ENCODE measurements at places on chromosomes 11 and 22.

DNA sequence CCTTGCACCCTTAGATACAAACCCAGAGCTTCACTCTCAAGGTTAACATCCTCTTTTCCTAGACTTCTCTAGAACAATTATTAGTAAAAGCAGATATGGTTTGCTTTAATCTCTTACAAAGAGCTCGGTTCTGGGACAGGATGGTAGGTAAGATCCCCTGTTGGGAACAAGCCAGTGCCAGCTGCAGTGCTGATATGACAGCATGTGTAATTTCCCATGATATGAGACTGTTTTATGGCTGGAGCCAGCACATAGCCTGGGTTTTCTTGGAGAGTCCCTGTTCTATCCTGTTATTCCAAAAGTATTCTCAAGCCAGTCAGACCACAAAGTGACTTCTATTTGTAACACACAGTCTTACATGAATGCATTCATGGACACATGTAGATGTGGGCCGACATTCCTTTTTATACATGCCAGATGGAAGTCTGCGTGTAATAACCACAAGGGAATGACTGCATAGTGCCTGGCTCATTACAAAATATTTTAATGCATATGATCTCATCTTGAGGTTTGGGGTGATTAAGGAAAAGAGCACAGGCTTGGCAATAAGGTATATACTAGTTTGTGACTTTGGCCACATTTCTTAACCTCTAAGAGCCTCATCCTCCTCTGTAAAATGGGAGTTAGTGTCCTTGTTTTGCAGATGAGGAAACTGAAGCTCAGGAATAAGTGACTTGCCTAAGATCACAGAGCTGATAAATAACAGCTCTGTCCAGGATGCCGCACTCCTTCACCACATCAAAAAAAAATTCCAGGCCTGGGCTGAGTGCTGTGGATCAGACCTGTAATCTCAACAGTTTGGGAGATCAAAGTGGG is 21.8 kb downstream of the CLMP start:
- no peak for DNase-seq

DNA sequence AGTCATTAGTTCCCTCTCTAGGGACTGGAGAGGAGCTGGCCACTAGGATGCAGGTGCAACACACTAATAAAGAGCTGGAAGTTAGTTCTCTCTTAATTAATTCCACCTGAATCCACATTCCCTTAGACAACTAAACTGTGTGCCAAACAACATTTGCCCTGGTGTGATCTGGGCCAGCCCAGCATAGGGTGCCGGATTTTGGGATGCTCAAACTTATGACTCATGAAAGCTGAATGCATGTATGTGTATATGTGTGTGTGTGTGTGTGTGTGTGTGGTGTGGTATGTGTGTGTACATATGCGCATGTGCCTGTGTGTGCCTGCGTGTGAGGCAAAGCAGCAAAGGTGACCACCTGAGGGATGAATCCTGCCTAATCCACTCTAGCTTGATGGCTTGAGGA is 110.7 kb downstream of the EHF start:
- no peak for DNase-seq

DNA sequence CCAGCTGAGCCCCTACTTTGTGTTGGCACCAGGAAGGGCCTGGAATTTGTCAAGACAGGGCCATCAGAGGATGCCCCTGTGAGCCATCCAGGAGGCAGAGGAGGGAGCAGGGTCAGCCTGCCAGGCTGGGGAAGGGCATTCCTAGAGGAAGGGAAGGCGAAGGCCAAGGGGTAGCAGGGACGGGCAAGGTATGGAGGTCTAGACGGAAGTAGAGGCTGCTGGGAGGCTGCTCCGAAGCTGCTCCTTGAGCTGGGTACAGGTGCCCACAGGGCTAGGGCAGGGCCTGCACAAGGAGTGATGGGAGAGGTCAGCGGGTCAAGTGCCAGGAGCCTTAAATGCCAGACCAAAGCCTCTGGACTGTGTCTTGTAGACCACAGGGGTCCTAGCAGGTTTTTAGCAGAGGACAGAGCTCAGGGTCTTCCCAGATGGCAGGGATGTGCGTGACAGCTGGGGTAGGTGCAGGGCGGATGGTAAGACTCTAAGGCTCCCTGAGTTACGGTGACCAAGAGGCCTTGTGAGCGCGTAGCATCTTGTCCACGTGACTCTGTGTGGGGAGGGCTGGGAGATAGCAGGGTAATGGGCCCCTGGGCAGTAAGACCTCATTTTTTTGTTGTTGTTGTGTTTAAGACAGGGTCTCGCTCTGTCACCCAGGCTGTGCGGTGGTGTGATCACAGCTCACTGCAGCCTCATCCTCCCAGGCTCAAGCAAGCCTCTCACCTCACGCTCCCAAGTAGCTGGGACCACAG is 31.7 kb upstream of the CSNK1E start:
- peak; percentile 50 for DNase-seq

GRCh38 chr11:65036931-65037330 is 4.1 kb upstream of the SAC3D1 start:
- DNase-seq: no peak

GRCh38 chr11:118290923-118291322 is 13.6 kb upstream of the CD3E start:
- peak; percentile 33 for DNase-seq

DNA sequence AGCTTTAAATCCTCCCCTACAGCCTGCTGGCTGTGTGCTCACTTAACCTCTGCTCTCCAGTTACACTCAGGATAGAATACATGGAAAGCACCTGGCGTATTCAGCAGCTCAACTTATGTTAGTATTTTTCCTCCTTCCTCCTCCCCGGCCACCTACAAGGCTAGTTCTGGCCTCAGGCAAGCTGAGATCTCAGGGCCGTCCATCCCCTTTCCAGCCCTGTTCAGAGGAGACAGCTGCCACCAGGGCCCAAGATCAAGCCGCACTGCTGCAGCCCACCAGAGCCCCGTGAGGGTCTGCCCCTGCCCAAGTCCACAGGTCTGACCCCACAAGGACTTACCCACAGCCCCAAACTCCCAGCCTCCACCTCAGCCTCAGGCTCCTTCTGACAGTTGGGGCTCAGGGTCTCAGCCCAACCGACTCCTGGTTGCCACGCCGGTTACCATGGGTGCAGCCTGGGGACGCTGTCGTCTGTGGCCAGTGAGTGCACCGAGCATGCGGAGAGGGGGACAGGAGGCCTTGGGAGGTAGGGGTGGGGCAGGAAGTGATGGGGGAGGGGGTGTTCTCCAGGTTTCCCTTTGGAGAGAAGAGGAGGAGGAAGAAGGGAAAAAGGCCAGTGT is at the start of gene C11orf16:
Gene C11orf16, minus strand, starts transcription at position 384 of the 617 bp plus-strand sequence. CDS start 639 bp downstream, outside the sequence.
- DNase-seq: no peak

- DNase-seq: no peak
Observed at GRCh38 chr11:70060611-70061293, 17.4 kb upstream of the ANO1 start.

DNA sequence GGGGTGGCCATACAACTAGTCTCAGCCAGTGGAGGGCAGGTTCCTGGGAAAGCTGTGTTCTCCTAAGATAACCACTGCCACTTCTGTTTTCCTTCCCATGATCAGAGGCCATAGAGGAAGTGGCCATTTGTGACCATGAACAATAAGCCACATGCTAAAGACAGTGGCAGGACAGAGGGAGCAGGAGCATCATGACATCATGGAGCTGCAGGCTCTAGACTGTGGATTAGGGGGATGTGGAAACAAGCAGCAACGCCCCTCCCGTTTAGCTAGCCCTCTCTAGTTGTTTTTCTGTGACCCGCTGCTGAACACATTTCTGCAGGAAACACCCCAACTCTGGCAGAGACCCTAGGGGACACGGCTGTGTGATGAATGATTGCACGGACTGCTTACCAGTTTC is 195.0 kb upstream of the NECTIN1 start:
- no peak for DNase-seq

DNA sequence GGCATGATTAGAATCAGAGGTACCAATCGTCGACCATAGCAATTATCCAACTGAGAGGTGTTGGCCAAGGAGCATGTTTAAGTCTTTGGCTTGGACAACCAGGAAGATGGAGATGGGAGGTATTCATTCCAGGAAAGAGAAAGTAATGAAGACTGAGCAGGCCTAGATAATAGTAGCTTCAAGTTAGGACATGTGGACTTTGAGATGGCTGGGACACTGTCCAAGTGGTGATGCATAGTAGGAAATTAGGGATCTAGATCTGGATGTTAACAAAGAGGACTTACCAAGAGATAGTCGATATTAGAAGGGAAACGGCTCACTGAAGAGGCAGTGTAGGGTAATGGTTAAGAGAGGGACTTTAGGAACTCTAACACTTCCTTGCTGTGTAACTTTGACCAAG is 266.7 kb downstream of the FAM76B start:
- DNase-seq: no peak

DNA sequence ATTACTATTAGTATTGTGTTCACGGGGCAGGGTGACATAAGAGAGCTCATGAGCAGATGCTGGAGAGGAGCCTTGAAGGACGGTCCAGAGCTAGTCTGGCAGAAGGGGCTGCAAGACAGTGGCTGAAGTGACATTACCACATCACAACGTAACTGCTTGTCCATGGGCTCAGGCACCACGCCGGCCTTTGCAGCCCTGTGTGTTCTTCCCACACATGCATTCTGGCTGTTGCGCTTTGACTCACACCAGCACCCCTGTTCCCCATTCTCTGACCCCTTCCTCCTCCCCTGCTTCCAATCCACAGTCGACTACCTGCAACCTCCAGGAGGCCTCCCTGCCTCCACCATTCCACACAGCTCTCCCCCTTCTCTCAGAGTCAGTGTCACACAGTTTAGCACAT is 103.3 kb downstream of the ME3 start:
- DNase-seq: no peak

GRCh38 chr11:76830639-76831327 is 29.9 kb upstream of the ACER3 start:
- peak; percentile 97 for DNase-seq

DNA sequence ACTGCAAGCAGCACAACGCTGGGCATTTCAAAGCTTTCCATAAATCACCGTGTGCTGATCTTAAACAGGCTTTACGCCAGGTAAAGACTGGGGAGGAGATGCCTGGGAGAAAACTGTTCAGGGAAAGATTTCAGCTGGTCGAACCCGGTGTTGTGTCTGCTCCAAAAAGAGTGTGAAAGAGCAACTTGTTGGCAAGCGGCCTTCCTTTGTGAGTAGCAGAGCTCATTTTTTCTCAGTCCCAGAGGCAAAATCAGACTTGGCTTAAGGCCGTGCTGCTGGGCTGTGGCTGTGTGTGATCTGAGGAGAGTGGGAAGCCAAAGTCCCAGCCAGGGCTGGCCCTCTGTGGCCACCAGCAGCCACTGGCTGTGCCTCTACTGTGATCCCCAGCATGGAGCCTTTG is 75.7 kb upstream of the E2F8 start:
- no peak for DNase-seq

GRCh38 chr11:95790933-95791708 is 823 bp downstream of the CEP57 start:
- DNase-seq: peak; percentile 80

- no peak for DNase-seq
Observed at GRCh38 chr11:34238533-34238932, 119.3 kb downstream of the ABTB2 start.

- no peak for DNase-seq
Observed at GRCh38 chr22:44102856-44103255, 77.9 kb upstream of the PARVG start.

DNA sequence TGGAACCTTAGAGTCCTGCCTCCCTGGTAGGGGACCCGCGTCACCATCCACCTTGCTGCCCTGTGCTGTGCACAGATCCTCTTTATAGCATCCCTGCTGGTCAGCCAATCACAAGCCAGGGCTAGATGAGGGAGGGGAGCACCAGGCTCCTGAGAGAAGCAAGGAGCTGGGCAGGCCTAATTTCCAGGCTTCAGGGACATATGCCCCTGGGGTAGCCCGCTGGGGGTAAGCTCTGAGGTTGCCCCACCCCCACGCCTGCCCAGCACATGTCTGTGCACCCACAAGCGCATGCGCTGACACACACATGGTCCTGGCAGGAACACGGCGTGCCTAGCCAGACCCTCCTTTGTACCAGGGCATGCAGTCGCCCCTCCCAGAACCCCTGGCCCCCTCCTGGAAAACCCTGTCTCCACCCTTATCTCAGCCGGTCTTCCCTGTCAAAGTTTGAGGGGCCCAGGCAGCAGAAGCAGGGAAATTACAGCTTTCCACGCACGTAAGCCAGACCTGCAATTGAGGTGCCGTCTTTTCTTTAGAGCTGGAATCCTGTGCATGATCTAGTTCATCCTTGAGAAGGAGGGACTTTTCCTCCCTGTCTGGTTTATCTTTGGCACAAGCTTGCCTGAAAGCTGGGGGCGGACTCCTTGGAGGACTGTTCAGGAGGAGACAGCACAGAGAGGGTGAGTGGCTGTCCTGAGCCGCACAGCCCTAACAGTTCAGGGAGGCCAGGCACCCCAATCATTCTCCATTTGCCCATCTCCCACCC is 2.1 kb downstream of the SSTR3 start:
- no peak for DNase-seq

GRCh38 chr11:40139066-40139465 is 1320.4 kb downstream of the LRRC4C start:
- no peak for DNase-seq

DNA sequence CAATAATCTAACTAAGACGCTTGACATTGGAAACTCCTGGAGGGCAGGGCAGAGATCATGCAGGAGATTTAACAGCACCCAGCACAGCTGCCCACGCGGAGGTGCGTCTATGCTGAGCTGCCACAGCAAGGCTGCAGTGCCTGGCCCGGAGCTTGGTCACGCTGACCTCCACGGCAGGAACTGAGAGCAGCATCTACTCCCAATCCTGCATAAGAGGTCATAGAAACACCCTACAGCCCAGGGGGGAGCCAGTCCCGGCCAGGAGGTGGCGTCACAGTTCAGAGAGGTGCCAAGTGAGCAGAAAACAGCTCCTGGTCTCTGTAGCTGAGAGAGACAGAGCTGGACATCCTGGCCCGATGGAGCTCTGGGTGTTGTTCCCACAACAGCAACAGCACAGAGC is 121.1 kb upstream of the TMEM45B start:
- DNase-seq: no peak

DNA sequence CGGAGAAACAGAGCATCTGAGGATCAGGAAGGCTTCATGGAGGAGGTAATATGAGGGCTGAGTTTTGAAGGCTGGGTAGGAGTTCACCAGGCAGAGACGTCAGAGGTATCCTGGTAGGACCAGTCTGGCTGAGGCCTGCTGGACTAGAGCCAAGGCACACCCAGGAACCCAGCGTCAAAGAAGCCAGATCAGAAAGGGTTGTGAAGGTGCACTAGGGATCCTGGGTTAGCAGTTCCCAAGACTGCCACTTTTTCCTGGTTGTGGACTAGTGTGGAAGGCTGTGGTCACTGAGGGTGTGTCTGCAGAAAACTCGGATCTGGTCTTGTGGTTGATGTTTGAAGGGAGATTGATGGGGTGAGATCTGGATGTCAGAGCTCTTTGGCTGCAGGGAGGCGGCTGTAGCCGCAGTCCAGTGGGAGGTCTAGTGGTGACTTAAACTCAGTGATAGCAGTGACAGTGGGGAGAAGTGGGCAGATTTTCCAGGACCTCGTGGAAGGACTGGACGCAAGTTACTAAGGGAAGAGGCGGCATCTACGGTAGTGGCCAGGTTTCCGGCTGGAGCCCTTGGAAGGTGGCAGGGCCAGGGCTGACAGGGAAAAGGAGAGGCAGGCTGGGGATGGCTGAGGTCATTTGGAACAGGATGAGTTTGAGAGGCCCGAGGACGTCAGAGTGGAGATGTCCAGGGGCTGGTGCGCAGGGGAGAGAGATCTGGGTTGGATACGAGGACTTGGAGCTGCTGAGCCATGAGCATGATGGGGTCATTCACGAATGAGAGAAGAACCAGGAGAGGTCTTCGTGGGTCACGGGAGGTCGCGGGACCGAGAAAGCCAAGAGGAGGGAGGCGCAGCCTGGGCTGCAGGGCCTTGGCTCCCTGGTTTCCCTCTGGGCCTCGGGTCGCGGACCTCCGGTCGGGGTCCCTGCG is 10.9 kb downstream of the RELA start:
- no peak for DNase-seq

GRCh38 chr11:35235936-35236666 is 97.1 kb downstream of the CD44 start:
- DNase-seq: no peak
